ENCODE measurements at places on chromosomes 3 and 15.

GRCh38 chr3:119551598-119551997, 7.8 kb downstream of the CD80 start:
- no peak for DNase-seq

DNA sequence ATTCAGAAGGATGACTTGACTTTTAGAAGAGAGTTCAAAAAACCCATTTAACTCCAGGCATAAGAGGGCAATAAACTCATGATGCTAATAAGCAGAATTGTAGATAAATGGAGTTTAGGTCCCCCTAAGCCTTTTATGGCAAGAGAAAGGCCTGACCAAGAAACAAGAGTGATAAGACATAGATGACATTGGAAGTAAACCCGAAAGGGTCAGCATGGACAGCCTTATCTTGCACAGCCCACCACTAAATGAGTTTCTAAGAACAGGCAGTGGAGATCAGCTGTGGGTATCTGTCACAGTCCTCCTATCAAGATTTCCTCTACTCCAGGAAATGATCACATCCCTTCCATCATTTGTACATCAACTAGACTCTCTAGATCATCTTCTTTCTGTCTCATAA, 457.9 kb upstream of the ADAMTS9 start:
- no peak for DNase-seq

DNA sequence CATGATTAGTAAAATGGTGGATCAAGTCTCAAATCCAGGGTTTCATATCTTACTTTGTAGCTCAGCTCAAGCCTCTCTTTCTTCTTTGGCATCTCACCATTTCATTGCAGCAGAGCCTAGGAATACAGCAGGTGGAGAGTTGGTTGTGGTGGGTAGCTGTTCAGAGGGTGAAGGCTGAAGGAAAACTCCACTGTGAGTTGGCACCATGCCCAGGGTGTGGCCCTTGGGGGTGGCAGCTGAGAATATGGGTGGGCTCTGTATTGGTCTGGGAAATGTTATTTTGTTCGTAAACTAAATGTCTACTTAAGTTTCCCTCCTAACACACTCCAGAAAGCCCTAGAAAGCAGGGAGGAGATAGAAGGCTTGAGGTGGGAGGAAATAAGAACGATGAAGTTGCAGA, 1.7 kb upstream of the MAP1A start:
- DNase-seq, result no peak

- DNase-seq, result no peak
Measured at GRCh38 chr3:105620236-105620635, 248.6 kb downstream of the CBLB start.

DNA sequence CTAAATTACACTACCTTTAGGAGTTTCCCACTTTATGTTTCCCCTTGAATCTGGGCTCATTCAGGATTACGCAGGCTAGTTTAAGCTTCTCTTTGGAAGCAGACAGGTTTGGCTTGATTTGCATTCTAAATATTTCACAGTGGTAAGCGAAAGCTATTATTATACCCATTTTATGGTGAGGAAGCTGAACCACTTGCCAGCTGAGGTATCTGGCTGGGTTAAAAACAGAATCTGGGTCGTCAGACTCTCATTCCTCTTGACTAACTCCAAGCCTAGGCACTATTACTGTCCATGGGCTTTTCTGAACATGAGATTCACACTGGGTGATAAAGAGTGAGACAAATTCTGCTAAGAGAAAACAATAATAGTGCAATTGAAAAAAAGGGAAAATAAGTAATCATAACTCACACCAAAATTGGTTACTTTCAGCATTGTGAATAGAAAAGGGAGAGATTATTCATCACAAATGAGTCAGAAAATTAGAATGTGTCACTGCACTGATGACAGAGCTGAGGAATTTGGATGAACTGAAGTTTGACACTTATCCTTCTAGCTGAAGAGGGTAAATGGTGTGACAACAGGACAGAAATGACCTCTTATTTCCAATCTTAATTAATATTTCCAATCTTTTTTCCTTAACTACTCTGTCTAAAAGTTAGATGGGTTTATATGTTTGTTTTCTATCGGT, 211.3 kb downstream of the TIGIT start:
- DNase-seq, result no peak

DNA sequence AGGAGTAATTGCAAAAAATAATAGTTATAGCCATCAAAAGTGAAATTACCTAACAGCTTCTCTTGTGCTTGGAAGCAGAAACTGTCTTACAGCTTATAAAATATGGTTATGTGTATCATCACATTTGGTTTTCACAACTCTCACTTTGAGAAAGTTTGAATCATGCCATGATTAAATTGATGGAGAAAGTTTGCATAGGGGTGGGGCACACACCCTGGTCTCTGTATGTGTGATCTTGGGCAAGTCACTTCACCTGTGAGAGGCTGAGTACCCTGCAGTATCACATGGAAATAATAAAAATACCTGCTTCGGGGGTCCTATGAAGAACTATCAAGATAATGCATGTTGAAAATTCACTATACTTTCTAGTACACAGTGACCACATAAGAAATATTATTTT, 471.4 kb downstream of the RAP2B start:
- DNase-seq, result no peak

- no peak for DNase-seq
Measured at GRCh38 chr3:57923101-57923500, 85.1 kb upstream of the FLNB start.

- no peak for DNase-seq
Measured at GRCh38 chr15:60840306-60840702, 361.4 kb upstream of the ICE2 start.

- no peak for DNase-seq
Measured at GRCh38 chr3:55370272-55370671, 116.8 kb downstream of the WNT5A start.

DNA sequence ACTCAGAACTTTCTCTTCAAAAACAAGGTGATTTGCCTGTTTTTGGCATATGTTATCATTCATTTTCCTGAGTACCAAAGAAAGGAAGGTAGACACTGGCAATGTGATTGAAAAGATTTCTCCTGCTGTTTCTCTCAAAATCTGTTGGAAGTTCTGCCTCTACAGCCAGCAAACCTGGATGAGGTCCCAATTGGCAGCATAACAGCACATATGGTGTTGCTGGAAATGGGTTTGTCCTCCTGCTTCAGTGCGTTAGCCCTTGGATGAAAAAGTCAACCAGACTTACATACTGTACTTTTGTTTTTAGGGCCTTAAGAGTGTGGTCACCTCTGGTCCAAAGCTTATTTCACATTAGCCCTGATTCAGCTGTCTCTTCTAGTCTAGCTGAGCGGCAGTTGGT, 237.6 kb upstream of the MME start:
- no peak for DNase-seq

DNA sequence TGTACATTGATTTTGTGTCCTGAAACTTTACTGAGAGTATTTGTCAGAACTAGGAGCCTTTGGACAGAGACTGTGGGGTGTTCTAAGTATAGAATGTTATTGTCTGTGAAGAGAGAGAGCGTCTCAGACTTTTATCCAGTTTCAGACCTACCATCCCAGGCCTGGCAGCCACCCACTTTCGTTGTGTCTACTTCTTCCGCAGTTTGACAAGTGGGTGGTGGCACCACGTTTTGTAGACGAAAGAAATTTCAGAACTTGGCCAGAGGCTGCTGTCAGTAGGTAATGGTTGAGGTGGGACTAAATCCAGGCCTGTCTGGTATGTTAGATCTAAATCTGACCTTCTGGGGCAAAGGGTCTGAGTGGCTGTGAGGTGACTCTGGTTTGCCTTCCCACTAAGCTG, 13.4 kb upstream of the TRAK1 start:
- DNase-seq, result peak; percentile 30

- no peak for DNase-seq
Measured at GRCh38 chr3:136512381-136512780, 239.8 kb downstream of the STAG1 start.

GRCh38 chr3:177831361-177831760, 634.1 kb upstream of the TBL1XR1 start:
- DNase-seq, result no peak

GRCh38 chr3:101729586-101729985, 5.2 kb downstream of the CEP97 start:
- no peak for DNase-seq

- DNase-seq, result no peak
Measured at GRCh38 chr3:145182196-145182911, 978.6 kb downstream of the PLOD2 start.

DNA sequence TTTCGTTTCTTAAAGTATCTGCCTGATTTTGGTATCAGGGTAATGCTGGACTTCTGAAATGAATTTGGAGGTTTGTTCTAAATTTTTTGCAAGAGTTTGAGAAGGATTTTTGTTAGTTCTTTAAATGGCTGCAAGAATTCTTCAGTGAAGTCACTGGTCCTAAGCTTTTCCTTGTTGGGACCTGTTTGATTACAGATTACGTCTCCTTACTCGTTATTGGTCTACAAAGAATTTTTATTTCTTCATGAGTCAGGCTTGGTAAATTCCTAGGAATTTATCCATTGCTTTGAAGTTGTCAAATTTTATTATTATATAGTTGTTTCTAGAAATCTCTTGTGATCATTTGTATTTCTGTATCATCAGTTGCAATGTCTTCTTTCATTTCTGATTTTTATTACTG, 196.0 kb downstream of the DPH6 start:
- no peak for DNase-seq

DNA sequence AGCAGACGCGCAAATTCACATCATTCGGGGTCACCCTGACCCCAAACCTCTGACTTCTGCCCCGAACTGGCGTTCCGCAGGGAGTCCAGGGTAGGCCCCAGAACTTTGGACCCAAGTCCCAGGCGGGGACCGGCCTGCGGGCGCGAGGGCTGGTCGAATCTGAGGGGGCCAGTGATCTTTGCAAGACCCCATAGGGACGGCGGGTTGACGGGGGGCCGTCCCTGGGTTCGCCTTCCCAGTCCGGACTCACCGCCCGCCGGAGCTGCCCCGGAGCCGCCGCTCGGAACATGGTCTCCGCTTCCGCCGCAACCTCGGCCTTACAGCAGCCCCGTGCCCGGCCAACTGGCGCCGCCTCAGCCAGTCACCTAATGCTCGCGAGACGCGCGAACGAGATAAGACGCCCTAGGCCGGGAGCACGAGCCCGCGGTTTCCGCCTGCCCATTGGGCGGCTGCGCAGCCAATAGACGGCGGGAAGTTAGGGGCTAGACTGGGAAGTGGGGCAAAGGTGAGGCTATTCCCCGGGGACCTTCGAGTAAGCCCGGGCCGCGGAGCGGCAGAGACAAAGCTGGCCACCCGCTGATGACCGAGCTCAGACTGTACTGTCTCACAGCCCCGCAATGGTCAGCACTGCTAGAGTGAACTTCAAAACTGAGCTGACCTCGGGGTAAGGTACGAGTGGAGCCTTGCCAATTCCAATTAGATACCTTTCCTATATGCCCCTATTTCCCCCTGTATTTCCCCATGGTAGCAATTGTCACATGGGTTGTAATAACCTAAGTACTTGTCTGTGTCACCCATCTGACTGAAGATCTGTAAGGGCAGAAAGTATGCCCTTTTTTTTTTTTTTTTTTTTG, at the start of gene ETFA:
Gene ETFA (minus strand): TSS at position 370 of the 854 bp plus-strand sequence. CDS start 81 bp downstream, at position 289.
- peak; percentile 99 for DNase-seq

DNA sequence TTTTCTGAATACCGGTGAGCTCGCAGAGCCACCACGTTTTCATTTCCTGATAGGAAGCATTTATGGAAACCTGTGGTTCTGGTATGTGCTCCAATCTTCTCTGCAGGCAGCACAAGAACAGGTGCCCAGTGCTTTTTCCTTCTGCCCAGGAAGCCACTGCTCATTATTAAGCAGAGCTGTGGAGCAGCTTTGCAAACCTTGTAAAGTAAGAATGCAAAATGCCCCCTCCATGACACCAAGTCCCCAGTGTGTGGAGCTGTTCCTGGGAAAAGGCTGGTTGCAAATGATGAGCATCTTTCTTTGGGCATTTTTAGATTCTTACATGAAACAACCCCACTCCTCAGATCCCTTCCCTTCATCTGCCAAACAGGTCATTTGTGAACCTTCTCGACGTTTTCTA, 65.7 kb upstream of the MRPL3 start:
- no peak for DNase-seq

- DNase-seq, result peak; percentile 81
Measured at GRCh38 chr3:44439499-44440295, 37.8 kb downstream of the ZNF445 start.

GRCh38 chr15:86101818-86102217, 22.1 kb downstream of the AGBL1 start:
- DNase-seq, result no peak

- DNase-seq, result no peak
Measured at GRCh38 chr3:140791368-140791767, 113.5 kb downstream of the TRIM42 start.

DNA sequence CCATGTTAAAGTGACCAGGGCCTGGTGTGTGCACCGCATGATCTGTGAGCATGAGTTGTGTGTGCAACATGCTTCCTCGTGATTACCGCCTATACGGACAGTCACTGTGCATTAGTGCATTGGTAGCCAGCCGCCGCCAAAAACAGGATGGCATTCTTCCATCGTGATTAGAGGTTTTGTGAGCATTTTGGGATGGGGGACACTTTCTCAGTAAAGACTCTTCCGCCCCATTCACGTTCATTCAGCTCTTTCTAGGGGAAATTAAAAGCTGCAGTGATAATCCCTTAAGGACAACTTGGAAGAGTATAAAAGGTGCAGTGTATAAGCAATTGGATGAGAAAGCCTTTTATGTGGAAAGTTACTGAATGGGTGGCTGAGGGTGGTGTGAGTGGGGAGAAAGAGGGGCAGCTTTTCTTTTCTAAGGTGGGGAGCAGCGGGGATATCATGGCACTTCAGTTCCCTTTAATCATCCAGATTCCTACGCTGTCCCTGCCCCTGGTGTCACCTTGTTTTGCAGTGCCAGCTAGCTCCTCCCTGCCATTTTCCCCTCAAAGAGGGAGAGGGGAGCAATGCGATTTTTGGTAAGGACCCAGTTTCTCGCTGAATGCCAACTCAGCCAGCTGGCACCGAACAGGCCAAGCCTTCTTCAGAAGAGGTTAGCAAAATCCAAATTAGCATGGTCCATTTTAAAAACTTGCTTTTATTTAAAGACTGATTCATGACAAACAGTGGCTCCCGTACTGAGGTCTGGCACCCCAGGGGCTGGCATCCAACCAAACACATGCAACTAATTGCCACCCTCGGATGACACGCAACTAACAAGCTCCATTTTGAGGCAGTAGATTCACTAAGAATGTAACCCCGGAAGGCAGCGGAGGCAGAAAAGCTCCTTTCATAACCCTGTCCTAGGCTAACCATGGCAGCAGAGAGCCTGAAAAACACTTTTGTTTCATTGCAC, 447.8 kb downstream of the FHIT start:
- DNase-seq, result no peak

- DNase-seq, result no peak
Measured at GRCh38 chr3:190260301-190260700, 61.9 kb downstream of the CLDN1 start.

DNA sequence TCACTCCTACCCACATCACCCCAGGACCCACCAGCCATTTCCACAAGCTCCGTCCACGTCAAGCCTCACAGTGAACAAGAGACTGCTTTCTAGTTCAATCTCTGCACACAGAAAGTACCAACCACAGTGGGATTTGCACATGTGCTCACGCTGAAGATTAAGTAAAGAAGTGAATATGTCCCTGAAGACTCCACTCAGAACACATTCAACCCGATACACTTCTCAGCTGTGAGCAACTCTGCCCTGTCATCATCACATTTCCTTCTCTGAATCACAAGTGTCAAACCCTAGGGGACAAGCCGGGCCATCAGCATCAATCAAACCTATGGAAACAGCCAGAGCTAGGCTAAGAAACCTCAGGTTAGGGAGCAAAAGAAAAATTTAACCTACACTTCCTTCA, 1.9 kb downstream of the STIMATE start:
- DNase-seq, result no peak

Measured in left cardiac atrium (tissue), 4 donors.